ENCODE measurements at places on chromosomes 12 and 14. TPM values are rescaled to one million over a fixed set of nuclear protein-coding genes. Genes with fewer than 3 reads are reported as not detected.
A peak's percentile ranks its signal among the peaks of the same experiment; 100 is the strongest.

DNA sequence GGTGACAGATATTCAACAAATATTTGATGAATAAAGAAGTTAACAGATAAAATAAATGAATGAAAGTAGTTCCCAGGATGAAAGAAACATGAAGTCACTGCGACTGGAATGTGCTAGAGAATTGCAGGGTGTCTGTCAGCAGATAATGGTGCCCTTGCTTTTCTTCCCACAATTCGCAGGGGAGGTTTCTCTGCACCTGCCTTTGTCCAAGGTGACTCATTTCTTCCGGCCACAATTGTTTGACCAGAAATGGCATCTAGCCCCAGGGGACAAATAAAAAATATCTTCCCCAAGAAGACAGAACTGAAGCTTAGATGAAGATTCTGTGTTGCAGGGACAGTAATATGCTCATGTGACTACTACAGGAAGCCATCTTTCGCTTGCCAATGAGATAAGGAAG, 316.1 kb upstream of the TBX3 start:
- no peak overlapping the region for H3K4me3 ChIP-seq
- no peaks in the 10 kb centered on the region for H3K36me3 ChIP-seq
- H3K27me3 ChIP-seq, result no peaks in the 10 kb centered on the region
- no peaks in the 10 kb centered on the region for H3K4me1 ChIP-seq

DNA sequence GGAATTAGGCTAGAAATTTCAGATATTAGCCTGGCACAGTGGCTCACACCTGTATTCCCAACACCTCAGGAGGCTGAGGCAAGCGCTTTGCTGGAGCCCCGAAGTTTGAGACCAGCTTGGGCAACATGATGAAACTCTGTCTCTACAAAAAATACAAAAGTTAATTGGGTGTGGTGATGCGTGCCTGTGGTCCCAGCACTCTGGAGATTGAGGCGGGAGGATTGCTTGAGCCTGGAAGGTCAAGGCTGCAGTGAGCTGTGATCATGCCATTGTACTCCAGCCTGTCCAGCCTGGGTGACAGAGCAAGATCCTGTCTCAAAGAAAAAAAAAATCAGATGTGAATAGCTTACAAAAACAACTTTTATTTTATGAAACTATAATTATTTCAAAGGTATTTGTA, 15.1 kb downstream of the FRMD6 start:
- no peak overlapping the region for H3K4me3 ChIP-seq
- no peak for DNase-seq
- H3K27ac ChIP-seq, result no peak overlapping the region
- H3K27me3 ChIP-seq, result no peaks in the 10 kb centered on the region
- H3K36me3 ChIP-seq, result no peaks in the 10 kb centered on the region

- no peak for DNase-seq
- peaks cover 24% of the 10 kb centered on the region for H3K4me1 ChIP-seq
- H3K27me3 ChIP-seq, result no peaks in the 10 kb centered on the region
These were observed 171.9 kb downstream of the PRKCH start for GRCh38 chr14:61493239-61493638.

- H3K36me3 ChIP-seq, result no peaks in the 10 kb centered on the region
- peak overlapping the region; percentile 12 for H3K27ac ChIP-seq
- H3K4me1 ChIP-seq, result peaks cover 17% of the 10 kb centered on the region
- no peak overlapping the region for H3K4me3 ChIP-seq
- H3K27me3 ChIP-seq, result no peaks in the 10 kb centered on the region
These were observed 772.9 kb downstream of the MED13L start for GRCh38 chr12:115504306-115505290.

DNA sequence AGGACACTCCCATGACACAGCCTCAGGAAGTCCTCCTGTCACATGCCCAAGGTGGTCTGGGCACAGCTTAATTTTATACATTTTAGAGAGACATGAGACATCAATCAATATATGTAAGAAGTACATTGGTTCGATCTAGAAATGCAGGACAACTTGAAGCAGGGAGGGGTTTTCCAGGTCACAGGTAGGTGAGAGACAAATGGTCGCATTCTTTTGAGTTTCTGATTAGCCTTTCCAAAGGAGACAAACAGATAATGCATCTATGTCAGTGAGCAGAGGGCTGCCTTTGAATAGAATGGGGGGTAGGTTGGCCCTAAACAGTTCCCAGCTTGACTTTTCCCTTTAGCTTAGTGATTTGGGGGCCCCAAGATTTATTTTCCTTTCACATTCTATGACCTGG, 2.5 kb downstream of the HSPB8 start:
- no peaks in the 10 kb centered on the region for H3K4me1 ChIP-seq
- no peak overlapping the region for H3K27ac ChIP-seq
- H3K27me3 ChIP-seq, result peaks cover 9% of the 10 kb centered on the region
- no peak overlapping the region for H3K4me3 ChIP-seq

DNA sequence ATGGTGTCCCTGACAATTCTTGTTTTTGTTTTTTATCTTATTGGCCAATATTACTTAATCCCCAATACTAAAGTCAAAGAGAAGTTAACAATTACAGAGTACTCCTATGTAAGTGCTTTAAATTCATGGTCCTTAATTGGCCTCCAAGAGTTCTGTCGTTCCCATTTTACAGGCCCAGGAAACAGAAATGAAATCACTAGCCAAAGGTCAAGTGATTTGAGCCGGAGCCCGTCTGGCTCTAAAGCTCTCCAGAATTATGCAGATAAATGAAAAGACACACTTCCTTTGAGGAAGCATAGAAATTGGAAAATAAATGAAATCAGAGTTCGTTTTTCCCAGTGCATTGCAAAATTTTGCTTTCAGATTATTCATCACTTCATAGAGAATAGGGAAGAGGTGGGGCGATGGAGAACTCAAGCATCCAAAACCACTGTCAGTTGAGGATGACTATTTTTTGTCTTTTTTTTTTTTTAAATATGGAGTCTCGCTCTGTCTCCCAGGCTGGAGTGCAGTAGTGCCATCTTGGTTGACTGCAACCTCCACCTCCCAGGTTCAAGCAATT, 78.5 kb downstream of the MAP1LC3B2 start:
- DNase-seq, result no peak
- H3K4me1 ChIP-seq, result peaks cover 10% of the 10 kb centered on the region
- H3K27me3 ChIP-seq, result no peaks in the 10 kb centered on the region
- no peak overlapping the region for H3K4me3 ChIP-seq

- no peak overlapping the region for H3K4me3 ChIP-seq
- H3K27ac ChIP-seq, result no peak overlapping the region
- peaks cover 72% of the 10 kb centered on the region for H3K36me3 ChIP-seq
These were observed 53.4 kb downstream of the TRAFD1 start for GRCh38 chr12:112178796-112179195.

The CTSG gene
- not detected for total RNA-seq
